ENCODE measurements at places on chromosomes 12 and 14.

GRCh38 chr14:92458136-92459029 is 55.2 kb upstream of the RIN3 start:
- DNase-seq, result no peak

DNA sequence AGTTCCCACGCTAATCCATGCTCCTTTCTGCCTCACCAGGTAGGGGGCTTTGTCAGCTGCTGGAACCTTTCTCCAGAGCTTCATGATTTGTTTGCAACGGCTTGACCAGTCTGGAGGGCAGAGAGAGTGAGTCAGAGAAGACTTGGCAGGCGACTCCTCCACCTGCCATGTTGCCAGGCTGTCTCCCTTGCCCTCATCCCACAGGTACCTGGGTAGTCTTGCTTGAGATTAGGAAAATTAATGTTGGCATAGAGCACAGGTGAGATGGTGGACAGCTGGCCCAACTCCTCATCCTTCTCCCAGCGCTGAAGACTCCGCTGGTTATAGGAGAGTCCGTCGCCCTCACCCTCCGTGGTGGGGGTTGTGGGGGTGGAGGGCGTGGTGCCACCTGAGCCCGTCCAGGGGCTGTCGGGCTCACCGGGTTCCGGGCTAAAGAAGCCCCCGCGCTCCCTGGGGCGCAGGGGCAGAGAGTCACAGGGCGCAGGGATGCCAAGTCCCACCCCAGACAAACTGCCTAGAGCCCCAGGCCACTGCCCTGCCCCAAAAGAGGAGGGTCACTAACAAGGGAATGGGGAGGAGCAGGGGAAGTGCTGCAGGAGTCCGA is 18.6 kb downstream of the KMT2D start:
- DNase-seq, result no peak

GRCh38 chr12:31715283-31715825 is 13.5 kb downstream of the AMN1 start:
- no peak for DNase-seq

DNA sequence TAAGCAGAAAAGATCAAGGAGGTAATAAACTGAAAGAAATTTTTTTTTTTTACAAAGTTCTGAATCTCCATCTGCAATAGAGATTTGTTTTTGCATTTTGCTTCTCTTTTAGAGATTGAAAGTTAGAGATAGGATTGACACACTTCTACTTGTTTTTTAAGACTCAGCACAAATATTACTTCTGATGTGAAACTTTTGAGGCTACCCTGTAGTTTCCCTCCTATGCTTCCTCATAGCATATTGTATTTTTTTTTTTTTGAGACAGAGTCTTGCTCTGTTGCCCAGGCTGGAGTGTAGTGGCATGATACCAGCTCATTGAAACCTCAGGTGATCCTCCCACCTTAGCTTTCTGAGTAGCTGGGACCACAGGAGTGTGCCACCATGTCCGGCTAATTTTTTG is 32.1 kb upstream of the SGPP1 start:
- DNase-seq, result no peak

GRCh38 chr12:82757656-82758055 is 71.0 kb downstream of the TMTC2 start:
- DNase-seq, result no peak

GRCh38 chr12:27101290-27101689 is 18.9 kb upstream of the C12orf71 start:
- DNase-seq, result no peak

- DNase-seq, result peak; percentile 29
Measured at GRCh38 chr12:89863493-89863938, 154.9 kb upstream of the ATP2B1 start.

DNA sequence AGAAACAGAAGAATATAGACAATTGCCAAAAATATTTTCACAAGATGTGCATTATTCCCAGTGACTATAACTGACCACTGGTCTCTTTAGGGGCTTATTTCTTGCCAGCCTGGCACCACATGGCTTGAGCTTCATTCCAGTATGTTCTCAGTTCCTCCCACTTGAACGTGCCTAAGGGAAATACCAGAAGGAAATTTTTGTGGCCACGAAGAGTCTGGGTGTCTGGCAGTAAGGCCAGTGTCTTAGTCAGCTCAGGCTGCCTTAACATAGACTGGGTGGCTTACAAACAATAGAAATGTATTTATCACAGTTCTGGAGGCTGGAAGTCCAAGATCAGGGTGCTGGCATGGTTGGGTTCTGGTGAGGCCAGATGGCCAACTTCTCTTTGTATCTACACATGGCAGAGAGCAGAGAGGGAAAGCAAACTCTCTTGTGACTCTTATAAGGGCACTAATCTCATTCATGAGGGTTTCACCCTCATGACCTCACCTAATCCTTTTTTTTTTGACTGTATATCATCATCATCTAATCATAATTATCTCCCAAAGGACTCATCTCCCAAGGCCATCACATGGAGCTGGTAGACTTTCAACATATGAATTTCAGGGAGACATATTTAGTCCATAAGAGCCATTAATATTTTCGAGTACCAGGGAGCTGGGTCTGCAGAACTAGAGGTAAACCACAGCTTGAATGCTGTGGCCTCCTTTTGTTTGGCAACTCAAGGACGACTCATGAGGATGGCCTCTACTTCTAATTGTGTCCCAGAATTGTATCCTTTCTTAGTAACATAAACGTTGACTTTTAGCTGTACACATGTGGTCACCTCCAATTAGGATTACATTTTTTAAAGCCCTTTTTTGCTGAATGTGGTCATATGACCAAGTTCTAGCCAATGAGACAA is 5.1 kb upstream of the SMOC1 start:
- DNase-seq, result no peak

DNA sequence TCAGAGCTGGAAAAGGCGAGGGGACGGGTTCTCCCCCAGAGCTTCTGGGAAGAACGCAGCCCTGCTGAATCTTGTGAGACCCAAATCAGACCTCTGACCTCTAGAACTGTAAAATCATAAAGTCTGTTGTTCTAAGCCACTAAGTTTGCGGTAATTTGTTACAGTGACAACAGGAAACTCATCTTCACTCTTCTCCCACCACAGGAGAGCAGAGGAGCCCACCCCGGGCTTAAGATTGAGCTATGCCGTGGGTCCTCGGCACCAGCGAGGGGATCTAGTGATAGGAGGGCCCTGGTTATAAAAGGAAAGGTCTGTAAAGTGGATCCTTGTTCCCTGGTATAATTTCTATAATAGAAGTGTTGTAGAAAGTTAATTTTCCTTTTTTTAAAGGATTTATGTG is 7.6 kb downstream of the MLXIP start:
- DNase-seq, result no peak

DNA sequence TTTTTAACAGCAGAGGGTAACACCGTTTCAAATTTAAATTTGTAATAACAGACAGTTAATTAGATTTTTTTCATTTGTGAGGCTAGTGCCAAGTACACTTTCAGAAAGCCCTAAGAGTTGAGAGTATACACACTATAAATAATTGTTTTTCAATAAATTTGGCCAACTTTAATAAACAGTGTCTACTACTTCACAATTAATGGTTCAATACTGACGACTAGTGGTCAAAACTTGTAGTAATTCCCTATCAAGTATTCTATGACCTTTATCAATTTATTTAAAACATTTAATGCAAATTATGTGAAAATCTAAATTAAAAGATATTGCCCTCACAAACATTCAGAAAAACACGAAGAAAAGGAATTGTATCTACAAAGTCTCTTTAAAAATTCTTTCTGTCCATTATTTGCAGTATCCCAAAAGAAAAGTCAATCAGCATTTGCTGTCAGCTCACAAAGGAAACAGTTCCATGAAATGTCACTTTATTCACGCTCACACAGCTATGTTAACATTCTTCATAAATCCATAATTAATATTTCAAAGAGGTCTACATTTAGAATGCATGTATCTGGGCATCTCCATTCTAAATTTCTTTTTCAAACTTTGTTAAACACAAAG is 91.2 kb downstream of the CEP128 start:
- no peak for DNase-seq

GRCh38 chr12:93191423-93191822 is 186.3 kb upstream of the NUDT4 start:
- no peak for DNase-seq

DNA sequence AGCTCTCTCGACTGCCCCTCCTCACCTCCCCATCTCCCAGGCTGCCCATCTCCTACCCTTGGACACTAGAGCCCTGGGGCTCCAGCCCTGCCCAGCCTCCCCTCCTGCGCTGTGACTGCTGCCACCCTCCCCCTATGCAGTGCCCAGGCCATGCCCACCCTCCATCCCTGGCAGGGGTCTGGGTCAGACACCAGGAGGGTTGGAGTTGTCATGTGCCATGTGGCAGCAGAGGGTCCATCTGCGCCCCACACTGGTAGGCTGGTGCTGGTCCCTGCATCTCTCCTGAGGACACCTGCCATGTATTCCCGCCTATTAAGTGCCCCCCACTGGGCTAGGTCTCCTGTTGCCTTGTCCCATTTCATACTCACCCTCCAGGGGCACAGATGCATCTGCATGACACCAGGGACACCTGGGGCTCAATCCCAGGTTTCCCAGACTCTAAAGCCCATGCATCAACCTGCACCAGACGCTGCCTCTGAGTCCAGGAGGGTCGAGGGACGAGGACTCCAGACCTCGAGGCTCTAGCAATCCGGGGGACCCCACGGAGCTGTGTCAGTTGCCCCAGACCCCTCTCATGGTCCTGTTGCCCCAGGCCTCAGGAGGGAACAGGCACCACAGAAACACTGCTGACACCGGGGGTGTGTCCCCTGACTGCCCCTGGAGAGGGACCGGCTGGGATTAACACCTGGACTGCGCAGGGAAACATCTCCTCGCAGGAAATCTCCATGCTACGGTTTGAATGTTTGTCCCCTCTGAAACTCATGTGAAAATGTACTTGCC is 23.4 kb upstream of the SFSWAP start:
- DNase-seq, result no peak

DNA sequence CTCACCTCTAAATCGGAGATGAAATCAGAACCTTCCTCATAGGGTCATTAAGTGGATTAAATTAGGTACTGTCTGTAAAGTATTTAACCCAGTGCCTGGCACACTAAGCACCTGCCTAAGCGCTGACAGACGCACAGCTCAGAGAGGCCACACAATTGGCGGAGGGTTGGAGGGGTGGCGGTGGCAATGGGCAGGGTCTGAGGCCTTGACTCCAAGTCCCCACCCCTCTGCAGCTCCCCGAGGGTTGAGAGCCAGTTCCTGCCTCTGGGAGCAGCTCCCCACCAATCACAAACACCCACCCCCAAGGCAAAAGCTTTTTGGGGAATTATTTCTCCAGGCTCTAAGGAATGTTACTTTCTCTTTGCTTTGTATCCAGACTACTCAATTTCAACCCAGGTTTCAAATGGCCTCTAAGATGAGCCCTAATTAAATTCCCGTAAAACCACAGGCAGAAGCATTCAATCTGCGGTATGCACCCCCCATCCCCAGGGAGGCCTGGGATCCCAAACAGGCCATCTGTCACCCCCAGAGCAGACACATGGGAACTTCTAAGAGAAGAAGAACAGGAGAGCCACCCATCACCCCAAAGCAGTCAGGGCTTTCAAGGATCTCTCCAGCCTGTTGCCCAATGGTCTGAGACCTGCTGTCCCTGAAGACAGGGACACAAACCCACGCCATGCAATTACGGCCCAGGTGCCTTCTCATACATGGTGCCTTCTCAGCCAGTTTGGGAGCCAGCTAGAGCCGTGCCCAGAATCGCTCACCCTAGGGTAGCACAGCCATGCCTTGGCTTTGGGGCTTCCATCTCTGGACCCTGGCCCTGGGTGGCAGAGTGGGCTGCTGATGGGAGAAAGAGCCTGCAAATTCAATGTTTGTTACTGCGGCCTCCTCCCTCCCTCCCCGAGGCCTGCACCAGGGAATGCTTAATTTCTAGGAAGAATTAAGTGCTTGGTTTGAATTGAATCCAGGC is 66.1 kb downstream of the CHGA start:
- no peak for DNase-seq

DNA sequence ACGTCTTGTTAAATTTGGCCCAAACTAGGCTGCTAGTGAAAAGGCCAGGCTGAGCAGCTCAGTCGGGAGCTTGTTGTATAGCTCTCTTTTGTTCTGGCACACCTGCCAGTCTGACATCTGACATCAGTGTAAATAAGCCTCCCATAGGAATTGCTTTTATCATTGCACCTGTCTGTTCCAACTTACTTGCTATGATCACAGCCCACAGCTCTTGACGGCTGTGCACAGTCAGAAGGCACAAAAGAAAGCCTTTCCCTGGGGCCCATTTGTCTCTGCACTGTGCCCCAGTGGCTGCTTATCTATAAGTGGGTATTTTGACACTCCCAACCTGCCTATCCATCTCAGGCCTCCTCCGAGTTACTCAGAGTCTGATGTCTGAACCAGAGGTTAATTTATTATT is 324.5 kb downstream of the NUAK1 start:
- no peak for DNase-seq

DNA sequence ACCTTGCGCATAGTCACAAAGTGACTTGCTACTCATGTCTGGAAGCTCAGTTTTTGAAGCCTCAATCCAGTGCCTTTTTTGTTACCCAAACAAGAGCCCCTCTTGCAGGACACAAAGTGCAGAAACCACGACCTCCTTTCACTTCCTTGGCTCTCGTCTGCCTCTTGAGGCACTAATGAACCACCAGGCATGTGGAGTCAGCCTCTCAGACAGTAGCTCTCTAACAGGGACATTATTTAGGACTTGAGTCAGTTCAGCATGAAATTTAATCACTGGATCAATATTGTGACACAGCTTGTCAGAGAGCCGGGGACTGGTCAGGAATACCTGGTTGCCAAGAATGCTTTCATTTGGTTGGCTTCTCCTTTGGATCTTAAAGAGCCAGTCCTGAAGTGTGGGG is 46.7 kb downstream of the HSPB8 start:
- DNase-seq, result no peak

DNA sequence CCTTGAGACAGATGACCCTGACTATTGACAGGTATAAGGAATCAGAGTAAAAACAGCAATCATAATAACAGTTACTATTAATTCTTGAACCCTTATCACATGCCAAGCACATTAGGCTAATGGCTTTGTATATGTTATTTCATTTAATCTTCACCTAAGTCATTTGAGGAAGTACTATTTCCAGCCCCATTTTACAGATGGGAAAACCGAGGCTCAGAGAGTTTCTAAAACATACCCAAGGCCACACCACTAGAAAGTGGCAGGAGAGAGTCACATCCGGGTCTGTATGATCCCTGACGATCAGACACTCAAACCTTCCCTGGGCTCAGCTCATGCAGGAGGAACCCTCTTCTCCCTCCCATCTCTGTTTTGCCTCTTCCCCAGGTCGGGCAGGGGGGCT is 209.5 kb downstream of the RBM19 start:
- no peak for DNase-seq

- no peak for DNase-seq
Measured at GRCh38 chr14:36508418-36509068, 11.5 kb downstream of the NKX2-1 start.

- DNase-seq, result no peak
Measured at GRCh38 chr12:68170726-68171125, 11.2 kb upstream of the IFNG start.

GRCh38 chr12:120019197-120019596 is 30.2 kb downstream of the BICDL1 start:
- DNase-seq, result no peak

GRCh38 chr14:106277503-106277902 is 751.1 kb downstream of the TMEM121 start:
- DNase-seq, result no peak

DNA sequence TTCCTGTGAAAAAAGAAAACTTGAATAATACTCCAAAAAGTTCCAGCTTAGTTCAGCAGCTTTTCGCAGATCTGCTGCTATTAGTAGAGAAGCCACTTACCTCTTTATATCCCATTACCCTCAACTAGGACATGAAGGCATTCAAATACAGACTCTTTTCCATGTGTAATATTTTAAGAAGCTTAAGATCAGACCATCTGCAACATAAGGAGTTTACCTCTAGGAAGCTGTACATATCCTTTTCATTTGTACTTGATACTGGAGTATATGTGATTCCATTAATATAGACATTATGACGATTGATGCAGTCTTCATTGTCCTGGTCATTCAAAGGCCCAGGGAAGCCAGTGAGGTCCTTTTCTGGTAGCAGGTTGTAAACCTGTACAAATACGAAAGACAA is 20.4 kb downstream of the A2M start:
- DNase-seq, result no peak

All from stimulated activated CD8-positive, alpha-beta memory T cell treated with anti-CD3 and anti-CD28 coated beads, Interleukin-7, amount 100 ng/mL, for 1 hour (primary cell).